ENCODE measurements at places on chromosomes 11 and 22.

DNA sequence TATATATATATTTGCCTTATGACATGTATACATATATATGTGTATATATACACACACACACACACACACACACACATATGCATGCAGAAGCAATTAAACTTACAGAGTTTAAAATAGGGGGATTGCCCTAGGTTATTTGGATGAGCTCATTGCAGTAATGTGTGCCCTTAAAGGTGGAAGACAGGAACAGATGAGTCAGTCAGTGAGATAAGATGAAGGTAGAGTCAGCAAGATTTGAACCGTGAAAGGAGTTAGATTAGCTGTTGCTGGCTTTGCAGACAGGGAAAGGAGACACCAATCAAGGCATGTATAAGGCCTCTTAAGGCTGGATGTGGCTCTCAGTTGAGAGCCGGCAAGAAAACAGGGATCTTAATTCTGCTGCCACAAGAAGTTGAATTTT, 902.4 kb upstream of the RAG2 start:
- DNase-seq, result no peak

GRCh38 chr22:31262312-31263133, 29.8 kb downstream of the PIK3IP1 start:
- DNase-seq, result no peak

DNA sequence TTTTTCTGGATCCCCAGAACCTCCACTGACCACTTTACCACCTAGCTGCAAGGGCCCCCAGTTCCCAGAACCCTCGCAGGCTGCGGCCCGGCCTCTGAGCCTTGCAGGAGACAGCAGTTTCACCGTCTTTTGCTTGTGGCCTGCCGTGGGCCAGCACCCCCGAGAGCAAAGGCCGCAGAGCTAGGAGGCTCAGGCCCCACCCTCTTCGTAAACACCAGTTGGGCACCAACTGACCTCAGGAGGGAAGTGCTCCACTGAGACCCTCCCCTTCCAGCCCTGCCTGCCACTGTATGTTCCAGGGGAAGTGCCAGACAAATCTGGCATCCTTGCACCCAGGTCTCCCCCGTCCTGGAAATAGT, 23.4 kb upstream of the CREB3L1 start:
- DNase-seq, result no peak

DNA sequence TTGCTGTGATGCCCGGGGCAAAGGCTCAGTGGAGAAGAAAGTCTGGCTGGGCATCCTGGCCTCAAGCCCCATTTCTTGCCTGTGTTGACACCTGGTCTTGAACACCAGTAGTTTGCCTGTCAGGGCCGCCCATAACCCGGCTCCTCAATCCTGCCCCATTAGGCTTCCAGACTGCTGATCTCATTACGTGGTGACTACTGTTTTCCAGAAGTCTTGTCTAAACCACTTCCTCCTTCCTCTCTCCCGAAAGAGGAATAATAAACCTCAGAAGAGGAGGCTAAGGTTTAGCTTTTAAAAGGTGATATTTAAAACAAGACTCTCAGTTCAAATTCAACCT, 97.7 kb downstream of the CD44 start:
- no peak for DNase-seq

DNA sequence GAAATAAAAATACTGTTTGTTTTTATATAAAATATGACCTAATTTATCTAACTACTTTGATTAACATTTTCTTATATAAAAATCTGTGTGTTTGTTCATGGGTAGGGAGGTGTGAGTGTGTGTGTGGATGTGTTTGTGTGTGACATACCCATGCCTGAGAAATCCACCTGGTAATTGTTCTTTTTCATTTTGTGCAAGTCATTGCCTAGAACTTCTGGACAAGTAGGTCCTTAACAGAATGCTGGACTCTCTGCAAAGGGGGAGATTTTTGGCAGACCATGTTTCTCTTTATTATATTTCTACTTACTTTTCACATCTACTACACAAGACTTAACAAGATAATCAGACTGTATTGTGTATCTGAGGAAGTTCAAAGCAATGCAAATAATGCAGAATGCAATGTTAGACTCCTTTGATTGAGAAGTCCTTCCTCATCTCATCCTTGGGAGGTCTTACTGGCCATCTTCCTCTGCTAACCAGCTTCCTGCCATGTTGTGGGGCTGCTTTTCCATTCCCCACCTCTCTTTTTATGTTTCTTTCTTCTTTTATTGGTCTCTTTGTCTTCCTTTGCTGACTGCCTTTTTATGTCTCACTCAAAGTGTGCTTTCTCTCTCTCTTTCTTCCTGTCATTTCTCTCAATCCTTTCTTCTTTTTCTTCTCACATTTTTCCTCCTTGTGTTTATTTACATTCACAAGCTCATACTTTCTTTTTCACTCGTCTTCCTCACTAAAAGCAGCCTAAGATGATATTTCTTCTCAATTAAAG, 1017.0 kb upstream of the CNTN5 start:
- no peak for DNase-seq

DNA sequence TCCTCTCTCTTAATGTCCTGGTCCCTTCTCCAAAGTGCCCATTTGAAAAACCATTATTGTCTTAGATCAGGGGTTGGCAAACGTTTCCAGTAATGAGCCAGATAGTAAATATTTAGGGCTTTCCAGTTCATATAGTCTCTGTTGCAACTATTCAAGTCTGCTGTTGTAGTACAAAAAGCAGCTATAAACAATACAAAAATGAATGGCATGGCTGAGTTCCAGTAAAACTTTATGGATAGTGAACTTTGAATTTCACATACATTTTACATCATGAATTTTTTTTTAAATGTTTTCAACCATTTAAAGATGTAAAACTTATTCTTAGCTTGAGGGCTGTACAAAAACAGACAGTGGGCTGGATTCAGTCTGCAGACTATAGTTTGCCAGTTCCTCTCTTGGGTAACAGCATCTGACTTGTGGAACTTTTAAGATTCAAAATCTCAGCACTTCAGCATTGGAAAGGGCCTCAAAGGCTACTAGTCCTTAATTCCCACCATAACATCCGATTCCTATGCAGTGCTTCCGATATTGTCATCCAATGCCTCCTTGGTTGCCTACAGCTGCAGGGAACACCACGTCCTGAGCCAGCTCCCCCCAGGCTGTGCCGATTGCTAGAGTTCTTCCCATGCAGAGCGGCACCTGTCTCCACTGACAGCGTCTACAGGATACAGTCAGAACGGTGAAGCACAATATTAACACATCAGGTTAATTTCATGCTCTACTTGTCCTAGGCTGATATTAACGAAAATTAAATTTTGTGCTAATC, 65.6 kb upstream of the E2F8 start:
- DNase-seq, result no peak

- DNase-seq, result no peak
Observed at GRCh38 chr22:36104988-36105387, 55.6 kb downstream of the APOL3 start.

- DNase-seq, result peak; percentile 75
Observed at GRCh38 chr11:67033661-67034166, 10.8 kb downstream of the SYT12 start.

- DNase-seq, result no peak
Observed at GRCh38 chr11:35529971-35530495, 4.6 kb upstream of the PAMR1 start.

DNA sequence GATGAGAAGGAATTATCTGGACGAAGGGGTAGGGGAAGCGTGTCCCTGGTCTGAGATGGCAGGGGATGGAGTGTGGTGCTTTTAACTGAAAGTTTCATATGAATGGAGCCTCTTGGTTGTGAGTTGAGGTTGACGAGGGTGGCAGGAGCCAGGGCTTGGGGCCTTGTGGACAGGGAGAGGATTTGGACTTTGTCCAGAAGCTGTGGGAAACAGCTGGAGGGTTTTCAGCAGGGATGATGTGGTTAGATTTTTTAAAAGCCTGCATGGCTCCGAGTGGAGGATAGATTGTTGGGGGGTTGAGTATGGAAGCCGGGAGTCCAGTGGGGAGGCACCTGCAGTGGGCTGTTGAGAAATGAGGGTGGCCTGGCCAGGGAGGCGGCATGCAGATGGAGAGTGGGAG, 24.8 kb downstream of the MYO7A start:
- DNase-seq, result no peak

GRCh38 chr11:93392867-93393266, 62.3 kb downstream of the DEUP1 start:
- DNase-seq, result no peak

DNA sequence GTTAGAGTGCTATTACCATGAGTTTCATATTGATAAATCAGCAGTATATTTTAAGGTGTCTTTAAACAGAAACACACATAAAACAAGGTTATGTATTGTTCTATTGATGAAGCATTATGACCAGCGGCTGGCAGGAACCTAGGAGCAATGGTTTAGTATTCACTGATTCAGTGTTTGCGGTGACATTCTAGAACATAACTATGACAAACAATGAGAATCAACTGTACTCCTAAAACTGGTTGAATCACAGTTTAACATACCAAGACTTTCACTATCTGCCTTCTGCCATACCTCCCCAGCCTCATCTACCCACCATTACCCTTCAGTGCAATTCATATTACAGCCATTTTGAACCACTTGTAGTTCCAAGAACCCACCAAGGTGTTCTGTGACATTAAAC, 8.8 kb downstream of the HOATZ start:
- no peak for DNase-seq

DNA sequence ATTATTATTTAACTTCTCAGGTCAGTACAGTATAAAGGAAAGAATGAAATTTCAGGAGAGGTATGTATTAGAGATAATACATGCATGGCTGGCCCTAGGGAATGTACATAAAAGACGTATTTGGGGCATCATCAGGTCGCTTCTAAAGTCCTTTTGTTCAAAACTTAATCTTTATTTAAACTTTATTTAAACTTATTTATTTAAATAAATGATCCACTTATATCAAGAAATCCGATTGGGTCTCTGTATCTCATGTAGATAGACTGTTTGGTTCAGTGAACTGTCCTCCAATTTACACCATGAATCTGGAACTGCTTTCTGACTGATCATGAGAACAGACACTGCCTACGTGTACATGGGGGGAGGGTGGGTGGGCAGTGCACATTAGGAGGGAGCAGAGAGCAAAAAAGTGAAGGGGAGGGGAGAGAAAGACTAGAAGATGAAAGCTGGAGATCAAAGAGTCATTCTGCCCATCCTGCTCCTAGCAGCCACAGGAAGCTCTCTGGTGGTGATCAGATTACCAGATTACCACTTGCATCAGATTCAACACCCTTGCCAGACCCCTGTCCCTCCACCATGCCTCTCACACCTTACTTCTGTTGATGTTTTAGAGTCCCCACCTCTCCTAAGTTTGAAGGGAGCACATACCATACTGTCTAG, 92.1 kb upstream of the MTMR2 start:
- DNase-seq, result no peak

DNA sequence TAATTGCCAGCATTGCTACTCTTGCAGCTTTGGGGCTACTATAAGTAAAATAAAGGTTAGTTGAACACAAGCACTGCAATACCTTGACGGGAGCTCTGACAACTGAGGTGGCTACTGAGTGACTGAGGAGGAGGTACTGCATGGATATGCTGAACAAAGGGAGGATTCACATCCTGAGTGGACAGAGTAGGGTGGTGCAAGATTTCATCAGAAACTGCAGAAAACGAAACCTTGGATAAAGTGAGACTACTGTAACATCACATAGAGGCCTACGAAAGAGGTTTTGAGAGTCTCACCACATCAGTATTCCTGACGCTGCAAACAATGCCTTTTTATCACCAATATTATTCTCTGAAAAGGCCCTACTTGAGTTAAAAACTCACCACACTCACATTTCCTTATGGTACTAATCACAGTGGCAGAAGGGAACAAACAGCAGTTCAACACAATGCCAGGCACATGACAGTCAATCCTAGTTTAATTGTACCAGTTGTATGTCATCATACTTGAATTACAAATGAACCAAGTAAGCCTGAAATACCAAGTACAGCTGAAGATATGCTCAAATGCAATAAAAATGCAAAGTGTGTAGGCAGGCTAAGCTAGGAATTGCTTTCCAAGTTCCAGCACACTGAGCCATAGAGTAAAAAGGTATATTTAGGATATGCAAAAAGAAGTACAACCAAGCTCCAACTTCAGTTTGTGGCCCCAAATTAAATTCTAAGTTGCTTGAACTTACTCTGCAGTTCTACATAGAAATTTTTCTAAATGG, 4.0 kb upstream of the GPR83 start:
- DNase-seq, result no peak

DNA sequence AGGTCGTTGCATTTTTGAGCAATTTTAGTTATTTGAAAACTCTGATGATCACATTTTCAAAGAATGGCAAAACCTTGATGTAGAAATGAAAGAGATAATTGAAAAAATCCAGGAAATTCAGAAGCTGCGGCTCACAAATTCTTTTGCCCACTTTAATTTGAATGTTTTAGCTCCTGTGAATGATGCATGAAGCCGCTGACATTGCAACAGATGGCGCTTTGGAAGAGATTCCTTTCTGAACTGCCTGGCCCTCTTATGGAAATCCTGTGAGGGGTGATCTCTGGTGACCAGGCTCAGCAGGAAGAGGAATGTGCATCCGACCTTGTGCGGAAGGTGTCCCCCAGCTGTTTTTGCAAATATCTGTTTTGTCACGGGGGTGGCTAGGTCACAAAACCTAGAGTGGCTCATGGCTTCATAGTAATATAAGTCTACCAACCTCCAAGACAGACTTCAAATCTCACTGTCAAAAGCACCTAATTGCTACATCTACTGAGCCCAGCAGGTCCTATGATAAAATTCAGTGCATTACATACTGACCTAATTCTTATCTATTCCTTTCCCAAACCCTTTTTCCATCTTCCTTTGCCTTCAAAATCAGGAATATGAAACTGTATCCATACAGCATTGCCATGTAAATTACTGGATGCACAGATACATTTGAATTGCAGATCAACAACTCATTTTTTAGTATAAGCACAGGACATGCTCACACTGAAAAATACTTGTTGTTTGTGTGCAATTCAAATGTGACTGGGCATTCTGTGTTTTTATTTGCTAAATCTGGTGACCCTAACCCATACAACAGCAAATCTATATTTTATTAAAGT, 412.7 kb downstream of the ETS1 start:
- no peak for DNase-seq

- no peak for DNase-seq
Observed at GRCh38 chr22:43743131-43743530, 69.0 kb downstream of the EFCAB6 start.

DNA sequence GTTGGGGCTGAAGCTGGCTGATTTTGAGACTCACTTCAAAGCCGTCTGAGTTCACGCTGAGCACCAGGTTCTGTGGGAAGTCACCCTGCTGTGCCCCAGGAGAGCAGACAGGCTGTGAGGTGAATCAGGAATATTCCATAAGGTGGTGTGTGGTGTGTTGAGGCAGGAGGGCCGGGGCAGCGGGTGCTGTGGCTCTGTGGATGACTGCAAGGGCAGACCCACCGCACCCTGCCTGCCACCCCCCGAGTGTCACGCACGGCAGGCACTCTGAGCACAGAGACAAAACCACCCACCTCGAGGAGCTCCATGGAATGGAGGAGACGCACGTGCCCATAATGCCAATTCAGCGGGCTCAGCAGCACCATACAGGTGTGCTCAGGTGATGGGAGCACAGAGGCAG, 147.8 kb downstream of the PKNOX2 start:
- no peak for DNase-seq

DNA sequence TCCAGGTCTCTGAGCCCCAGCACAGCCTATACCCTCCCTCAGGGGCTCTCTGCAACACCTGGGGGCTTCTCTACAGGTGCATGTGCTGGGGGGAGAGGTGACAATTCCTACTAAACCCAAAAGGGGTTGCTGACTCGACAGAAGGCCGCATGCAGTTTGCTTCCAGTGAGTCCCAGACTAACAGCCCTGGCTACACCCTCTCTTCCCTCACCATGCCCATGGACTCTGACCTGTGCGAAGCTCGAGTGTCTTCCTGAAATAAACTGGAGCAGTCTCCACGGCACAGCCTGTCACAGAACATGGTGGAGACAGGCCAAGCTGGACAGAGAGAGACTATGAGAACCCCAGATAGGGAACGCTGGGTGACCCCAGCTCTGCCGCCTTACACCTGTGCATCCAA, 16.6 kb downstream of the PLEKHA7 start:
- no peak for DNase-seq
